Uterus (tissue), 4 donors: ENCODE measurements at places on chromosomes 4 and X. TPM values are rescaled to one million over a fixed set of nuclear protein-coding genes. Genes with fewer than 3 reads are reported as not detected.

Gene PLAC1
- total RNA-seq: not detected

Gene ADAM29
- total RNA-seq: not detected

GRCh38 chr4:118270492-118270891 lies 82.3 kb downstream of the PRSS12 start:
- no peak overlapping the region for H3K4me3 ChIP-seq
- no peak overlapping the region for H3K27ac ChIP-seq
- H3K27me3 ChIP-seq: no peaks in the 10 kb centered on the region
- DNase-seq: no peak
- no peaks in the 10 kb centered on the region for H3K4me1 ChIP-seq
- no peaks in the 10 kb centered on the region for H3K36me3 ChIP-seq

- no peak for DNase-seq
- no peak overlapping the region for H3K27ac ChIP-seq
- H3K4me3 ChIP-seq: no peak overlapping the region
- no peaks in the 10 kb centered on the region for H3K27me3 ChIP-seq
- H3K4me1 ChIP-seq: no peaks in the 10 kb centered on the region
These were observed 131.7 kb downstream of the SPCS3 start for GRCh38 chr4:176451443-176451842.

DNA sequence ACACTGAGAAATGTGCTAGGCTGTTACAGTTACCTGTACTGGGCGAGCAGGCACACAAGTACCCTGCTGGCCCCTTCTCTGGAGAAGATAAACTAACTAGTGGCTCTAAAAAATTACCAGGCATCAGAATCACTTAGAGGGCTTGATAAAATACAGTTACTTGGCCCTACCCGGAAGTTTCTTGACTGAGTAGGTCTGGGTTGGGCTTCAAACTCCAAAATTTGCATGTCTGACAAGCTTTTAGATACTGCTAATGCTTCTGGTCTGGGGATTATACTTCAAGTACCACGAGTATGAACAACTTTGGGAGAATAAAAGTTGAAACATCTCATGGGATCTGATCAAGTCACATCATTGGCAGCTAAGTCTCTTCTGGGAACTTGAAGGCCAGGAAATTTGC lies 30.8 kb downstream of the CEP135 start:
- no peaks in the 10 kb centered on the region for H3K36me3 ChIP-seq
- no peaks in the 10 kb centered on the region for H3K27me3 ChIP-seq
- H3K4me3 ChIP-seq: no peak overlapping the region
- H3K4me1 ChIP-seq: no peaks in the 10 kb centered on the region
- no peak for DNase-seq

- DNase-seq: no peak
- no peaks in the 10 kb centered on the region for H3K36me3 ChIP-seq
- H3K4me3 ChIP-seq: no peak overlapping the region
These were observed 234.8 kb upstream of the DIPK2B start for GRCh38 chrX:45435481-45435880.

- no peaks in the 10 kb centered on the region for H3K36me3 ChIP-seq
- H3K27ac ChIP-seq: no peak overlapping the region
- no peaks in the 10 kb centered on the region for H3K27me3 ChIP-seq
These were observed 473.7 kb downstream of the CENPC start for GRCh38 chr4:67071641-67072040.

GRCh38 chr4:109465069-109465468 lies 31.5 kb downstream of the SEC24B start:
- no peaks in the 10 kb centered on the region for H3K27me3 ChIP-seq
- no peaks in the 10 kb centered on the region for H3K4me1 ChIP-seq
- no peaks in the 10 kb centered on the region for H3K36me3 ChIP-seq
- no peak for DNase-seq
- H3K4me3 ChIP-seq: no peak overlapping the region

DNA sequence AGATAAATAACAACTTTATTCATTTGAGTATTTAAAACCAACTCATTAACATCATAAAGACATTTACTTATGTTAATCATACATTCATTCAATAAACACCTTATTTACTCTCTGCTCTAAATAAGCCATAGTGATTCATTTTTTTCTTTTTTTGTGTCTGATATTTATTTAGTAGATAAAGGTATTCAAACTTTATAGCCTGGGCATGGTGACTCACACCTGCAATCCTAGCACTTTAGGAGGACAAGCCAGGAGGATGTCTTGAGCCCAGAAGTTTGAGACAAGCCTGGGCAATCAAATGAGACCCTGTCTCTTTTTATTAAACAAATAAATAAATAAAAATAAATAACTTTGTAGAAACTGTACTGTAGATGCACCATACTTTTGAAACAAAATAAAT lies 771.3 kb upstream of the PCDH7 start:
- H3K4me1 ChIP-seq: no peaks in the 10 kb centered on the region
- H3K36me3 ChIP-seq: no peaks in the 10 kb centered on the region
- H3K4me3 ChIP-seq: no peak overlapping the region
- H3K27ac ChIP-seq: no peak overlapping the region

DNA sequence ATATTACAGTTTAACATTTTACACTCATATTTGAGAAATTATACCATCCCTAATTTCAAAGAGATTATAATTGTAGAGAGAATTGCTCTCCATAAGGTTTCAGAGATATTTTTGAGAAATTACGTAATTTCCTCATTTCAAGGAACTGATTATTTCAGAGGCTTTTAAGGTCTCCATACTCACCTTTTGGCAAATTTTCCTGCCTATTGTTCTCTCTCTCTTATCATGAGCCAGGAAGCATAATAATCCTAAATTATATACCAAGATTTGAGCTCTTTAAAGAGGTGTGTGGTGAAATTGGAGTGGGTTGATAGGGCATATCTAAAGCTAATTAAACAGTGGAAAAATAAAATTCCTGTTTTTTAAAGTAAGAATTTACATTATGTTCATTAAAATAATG lies 248.9 kb upstream of the FTHL17 start:
- no peak for DNase-seq
- H3K4me3 ChIP-seq: no peak overlapping the region
- H3K36me3 ChIP-seq: no peaks in the 10 kb centered on the region
- H3K27me3 ChIP-seq: no peaks in the 10 kb centered on the region
- H3K27ac ChIP-seq: no peak overlapping the region
- H3K4me1 ChIP-seq: no peaks in the 10 kb centered on the region

DNA sequence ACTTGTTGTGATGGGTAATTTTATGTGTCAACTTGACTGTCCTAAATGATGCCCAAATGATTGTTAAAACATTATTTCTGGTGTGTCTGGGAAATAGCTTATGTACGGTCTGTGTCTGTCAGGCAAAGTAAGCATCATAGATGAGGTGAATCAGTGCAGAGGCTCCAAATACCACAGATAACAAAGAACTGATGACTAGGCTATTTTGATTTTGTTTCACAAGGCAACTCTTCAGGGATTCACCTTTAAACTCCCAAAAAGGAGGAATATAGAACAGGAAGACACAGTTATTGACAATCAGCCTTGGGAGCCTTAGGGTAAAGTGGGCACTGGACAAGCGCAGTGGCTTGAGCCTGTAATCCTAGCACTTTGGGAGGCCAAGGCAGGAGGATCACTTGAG lies 290.7 kb downstream of the PCDH10 start:
- DNase-seq: no peak
- no peaks in the 10 kb centered on the region for H3K36me3 ChIP-seq
- H3K4me3 ChIP-seq: no peak overlapping the region

- H3K4me3 ChIP-seq: no peak overlapping the region
- H3K4me1 ChIP-seq: no peaks in the 10 kb centered on the region
- H3K27me3 ChIP-seq: no peaks in the 10 kb centered on the region
- no peak for DNase-seq
- H3K27ac ChIP-seq: no peak overlapping the region
- no peaks in the 10 kb centered on the region for H3K36me3 ChIP-seq
These were observed 428.6 kb downstream of the DTHD1 start for GRCh38 chr4:36709991-36710390.

GRCh38 chr4:104205116-104205515 lies 289.6 kb downstream of the CXXC4 start:
- no peak overlapping the region for H3K4me3 ChIP-seq
- no peaks in the 10 kb centered on the region for H3K27me3 ChIP-seq
- no peaks in the 10 kb centered on the region for H3K4me1 ChIP-seq
- H3K27ac ChIP-seq: no peak overlapping the region
- DNase-seq: no peak
